ENCODE measurements at places on chromosomes 13 and 19. TPM values are rescaled to one million over a fixed set of nuclear protein-coding genes. Genes with fewer than 3 reads are reported as not detected.

KLK3 gene
- total RNA-seq = 45.2 TPM

GIPC3 gene
- total RNA-seq = 0.64 TPM

DNA sequence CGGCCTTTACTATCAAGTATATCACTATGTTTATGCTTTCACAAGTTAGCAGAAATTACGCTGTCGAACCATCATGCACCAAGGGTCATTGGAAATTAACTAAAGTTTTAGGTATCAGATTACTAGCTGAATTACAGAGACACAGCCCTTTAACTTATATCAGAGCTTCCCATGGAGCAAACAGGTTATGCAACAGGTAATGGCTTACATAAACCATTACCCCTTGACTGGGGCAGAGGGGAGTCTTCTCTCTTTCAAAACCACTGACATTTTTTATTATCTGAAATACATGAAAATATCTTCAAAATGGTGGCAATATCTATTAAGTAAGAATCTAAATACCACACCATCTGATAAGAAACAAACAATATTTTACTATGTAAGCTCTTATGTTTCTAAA is 1692.9 kb upstream of the SLC10A2 start:
- DNase-seq = no peak

GRCh38 chr19:35558400-35559280 is 4.8 kb downstream of the ATP4A start:
- no peak for DNase-seq

- DNase-seq = no peak
These were observed 8.9 kb downstream of the RTBDN start for GRCh38 chr19:12825254-12826131.

DNA sequence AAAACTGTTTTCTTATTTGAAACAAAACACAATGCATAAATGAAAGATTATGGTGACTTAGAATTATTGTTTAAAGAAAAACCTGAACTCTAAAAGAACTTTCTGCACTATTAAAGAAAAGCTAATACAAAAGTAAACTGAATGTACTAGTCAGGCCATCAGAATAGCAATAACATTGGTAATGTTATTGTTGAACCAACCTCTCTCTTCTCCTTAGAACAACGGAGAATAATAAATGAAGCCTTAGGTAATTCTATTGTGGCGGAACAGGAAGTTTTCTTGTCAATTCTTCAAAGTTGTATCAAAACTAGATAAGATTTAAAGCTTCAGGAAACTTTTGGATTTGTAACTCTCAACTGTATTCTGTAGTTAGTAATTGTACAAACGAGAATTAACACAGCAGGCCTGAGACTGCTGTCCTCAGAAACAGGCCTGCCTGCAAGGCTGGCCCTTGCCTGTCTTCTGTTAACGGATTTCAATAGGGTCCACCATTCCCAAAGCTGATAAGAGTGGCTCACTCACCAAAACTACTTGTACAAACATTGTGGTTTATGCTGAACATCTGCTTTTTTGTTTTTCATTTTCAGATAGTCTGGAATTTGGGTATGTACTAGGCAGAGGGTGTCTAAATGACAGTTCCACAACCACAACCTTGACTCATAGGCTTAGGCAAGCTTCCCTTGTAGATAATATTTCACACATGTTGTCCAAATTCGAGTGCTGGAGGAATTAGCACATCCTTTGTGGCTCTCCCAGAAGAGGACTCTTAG is 825.8 kb downstream of the GPC5 start:
- no peak for DNase-seq

GRCh38 chr13:59997976-59998375 is 165.8 kb downstream of the DIAPH3 start:
- no peak for DNase-seq

- DNase-seq = no peak
These were observed 1.2 kb upstream of the ZNF20 start for GRCh38 chr19:12141405-12141736.

DNA sequence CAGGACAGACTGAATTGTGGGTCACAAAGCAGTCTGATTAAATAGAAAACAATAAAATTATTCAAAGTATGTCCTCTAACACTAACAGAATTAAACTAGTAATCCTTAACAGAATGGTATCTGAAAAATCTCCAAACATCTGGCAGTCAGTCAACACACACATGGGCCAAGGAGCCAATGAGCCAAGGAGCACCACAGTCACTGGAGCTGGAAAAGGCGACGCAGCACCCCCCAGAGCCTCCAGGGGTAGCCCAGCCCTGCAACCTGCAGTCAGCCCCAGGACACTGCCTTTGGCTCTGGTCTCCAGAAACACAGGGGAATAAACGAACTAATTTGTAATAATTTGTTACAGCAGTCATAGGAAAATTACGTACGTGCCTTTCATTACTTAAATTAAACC is 12.3 kb downstream of the TUBGCP3 start:
- no peak for DNase-seq

Data from breast epithelium (tissue), 4 donors.